NCI-H2081 (cell line): ENCODE measurements at places on chromosomes 5 and 9.

- no peak for DNase-seq
Observed at GRCh38 chr5:73061593-73061992, 58.8 kb upstream of the TMEM171 start.

DNA sequence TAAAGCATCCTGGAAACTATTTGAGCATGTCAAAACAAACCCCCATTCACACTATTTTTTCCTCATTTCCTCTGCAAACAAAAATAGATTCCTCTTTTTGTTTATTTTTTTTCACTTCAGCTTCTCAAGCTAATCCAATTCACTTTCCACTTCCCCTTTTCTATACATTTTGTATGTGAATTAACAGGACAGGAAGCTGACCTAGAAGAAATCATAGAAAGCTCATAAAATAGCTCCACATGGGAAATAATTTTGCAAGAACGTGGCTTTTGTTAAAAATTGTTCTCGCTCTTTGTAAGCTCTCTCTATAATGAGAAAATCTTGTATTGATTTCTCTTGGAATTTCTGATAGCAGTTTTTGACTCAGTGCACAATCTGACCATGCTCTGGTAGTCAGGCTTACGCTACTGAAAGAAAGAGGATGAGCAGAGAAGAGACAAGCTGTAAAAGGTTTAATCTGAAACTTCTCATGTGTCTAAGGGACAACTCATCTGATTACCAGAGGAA lies 215.8 kb downstream of the ADAMTS12 start:
- no peak for DNase-seq

DNA sequence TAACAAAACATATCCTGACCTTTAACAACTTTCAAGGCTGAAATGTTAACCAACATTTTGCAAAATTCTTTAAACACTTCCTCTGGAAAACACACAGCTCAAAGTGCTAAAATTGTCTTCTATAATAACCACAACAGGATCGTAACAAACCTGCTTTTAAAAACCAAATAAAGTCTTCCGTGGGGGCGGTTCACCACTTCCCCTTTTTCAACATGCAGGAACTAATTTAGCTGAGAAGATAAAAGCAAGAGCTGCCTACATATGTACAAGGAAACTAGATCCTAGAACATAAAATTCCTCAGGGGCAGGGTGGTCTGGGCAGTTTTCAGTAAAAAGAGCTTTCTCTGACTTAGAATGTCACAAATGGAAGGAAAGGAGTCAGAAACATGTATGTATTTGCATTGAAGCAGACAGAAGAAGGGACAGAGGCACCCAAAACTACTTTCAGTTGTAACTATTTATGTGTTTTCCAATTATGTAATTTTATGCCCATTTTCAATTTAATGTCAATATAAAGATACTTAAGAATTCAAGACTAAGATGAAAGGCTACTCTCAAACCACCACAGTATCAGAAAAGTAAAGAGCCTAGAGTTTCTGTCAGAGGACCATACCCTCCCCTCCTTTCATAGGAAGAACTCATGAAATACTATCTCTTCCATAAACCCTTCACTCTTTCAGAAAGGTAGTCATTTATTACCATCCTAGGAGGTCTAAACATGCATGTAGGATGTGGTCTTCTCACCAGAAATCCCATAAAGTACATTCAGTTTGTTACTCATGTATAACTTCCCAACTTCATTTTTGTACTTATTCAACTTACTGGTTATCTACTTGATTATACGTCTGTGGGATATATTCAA lies 185.9 kb upstream of the RASA1 start:
- no peak for DNase-seq

GRCh38 chr5:163387589-163388343 lies 49.6 kb upstream of the CCNG1 start:
- no peak for DNase-seq

GRCh38 chr5:107422494-107422893 lies 248.2 kb downstream of the EFNA5 start:
- DNase-seq = peak; percentile 2

DNA sequence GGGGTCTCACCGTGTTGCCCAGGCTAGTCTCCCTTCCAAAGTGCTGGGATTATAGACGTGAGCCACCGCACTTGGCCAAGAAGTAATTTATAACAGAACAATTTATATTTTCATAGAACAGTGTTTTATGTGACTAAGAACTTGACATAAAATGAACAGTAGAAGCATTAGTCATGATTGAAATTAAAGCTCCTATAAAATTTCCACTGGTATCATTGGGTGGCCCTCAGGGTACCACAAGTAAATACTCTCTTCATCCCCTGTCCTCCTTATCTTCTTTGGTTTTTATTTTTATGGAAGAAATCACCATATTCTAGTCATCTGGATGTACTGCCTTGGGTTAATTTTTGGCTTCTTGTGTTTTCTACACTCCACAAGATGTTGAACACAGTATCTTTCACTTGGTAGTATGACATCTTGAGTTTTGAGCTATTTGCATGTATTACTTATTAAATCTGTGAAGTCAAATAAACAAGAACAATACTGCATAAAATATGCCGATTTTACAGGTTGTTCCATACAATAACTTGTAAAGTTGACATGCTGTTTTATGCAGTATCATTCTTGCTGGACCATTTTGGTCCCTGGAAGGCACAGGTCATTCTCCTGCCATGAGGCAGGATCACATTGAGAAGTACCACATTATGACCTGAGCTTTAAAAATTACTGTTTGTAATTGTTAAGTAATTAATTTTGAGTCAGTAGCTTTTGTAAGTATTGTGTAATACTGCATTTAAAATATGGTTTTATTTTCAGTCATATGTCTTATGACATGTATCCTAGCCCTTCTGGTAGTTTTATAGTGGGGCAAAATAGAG lies 24.4 kb downstream of the LMNB1 start:
- DNase-seq = no peak

DNA sequence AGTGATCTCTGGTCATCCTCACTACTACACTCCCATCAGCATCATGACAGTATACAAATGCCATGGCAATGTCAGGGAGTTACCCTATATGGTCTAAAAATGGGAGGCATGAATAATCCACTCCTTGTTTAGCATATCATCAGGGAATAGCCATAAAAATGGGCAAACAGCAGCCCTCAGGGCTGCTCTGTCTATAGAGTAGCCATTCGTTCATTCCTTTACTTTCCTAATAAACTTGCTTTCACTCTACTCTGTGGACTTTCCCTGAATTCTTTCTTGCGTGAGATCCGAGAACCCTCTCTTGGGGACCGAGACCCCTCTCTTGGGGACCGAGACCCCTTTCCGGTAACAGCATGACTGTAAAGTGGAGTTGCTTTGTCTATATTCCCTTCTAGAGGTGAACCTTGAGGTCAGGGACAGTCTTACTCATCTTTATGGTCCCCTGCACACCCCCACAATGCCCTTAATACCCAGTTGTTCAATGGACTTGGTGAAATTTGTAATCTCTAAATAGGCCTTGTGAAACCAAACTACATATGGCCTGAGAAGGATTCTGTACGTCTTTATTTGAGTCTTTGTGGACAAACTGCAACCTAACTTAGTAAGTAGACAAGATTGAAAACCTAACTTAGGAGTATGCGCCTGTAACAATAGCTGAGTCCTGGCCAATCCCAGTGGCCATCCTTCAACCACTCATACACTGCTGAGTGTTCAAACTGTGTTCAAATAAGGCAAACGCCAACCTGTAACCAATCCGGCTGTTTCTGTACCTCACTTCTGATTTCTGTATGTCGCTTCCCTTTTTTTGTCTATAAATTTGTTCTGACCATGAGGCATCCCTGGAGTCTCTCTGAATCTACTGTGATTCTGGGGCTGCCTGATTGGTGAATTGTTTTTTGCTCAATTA lies 32.3 kb upstream of the UBTD2 start:
- no peak for DNase-seq

GRCh38 chr5:95973793-95974325 lies 12.2 kb upstream of the ELL2 start:
- no peak for DNase-seq

GRCh38 chr9:95224376-95225019 lies 93.0 kb downstream of the FANCC start:
- no peak for DNase-seq

GRCh38 chr9:22389271-22389670 lies 57.4 kb upstream of the DMRTA1 start:
- no peak for DNase-seq

DNA sequence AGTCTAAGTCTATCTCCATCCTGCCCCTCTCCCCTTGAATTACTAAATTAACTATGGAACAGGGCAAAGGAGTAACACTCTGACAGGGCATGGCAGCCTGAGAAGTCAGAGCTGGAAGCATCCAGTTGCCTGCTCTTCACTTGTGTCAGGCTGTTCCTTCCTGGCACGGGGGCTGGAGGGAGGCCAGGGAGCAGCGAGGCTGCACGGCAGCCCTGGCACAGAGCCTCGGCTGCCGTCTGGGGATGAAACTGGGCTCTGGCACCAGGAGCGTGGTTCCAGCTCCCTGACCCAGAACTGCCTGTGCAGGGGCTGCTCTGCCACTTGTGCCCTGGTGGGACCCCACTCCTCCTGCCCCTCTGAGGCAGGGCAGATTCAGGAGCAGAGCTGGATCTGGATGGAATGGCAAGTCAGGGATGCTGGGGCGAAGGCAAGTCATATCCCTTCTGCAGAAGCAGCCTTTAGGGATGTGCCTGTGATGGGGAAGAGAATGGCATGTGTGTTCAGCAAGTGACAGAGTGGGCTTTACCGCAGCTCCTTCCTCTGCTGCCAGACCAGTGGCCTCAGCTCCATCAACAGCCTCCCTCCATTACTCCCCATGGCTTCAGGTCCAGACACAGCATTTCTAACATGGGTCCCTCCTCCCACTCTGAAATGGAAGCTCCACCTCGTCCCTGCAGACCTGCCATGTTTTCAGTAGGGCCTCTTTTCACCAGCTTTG lies 42.2 kb upstream of the PDE8B start:
- DNase-seq = no peak

- DNase-seq = no peak
Observed at GRCh38 chr9:71781391-71781790, 13.1 kb upstream of the CEMIP2 start.

- DNase-seq = no peak
Observed at GRCh38 chr5:74063821-74064220, 437.8 kb downstream of the ARHGEF28 start.

GRCh38 chr9:127981559-127982121 lies 851 bp upstream of the EEIG1 start:
- no peak for DNase-seq

GRCh38 chr9:91416096-91416712 lies 7.4 kb downstream of the NFIL3 start:
- no peak for DNase-seq

GRCh38 chr9:70044490-70045307 lies 1.1 kb downstream of the MAMDC2 start:
- peak; percentile 51 for DNase-seq

GRCh38 chr5:143126174-143127019 lies 277.1 kb downstream of the NR3C1 start:
- DNase-seq = no peak

- DNase-seq = no peak
Observed at GRCh38 chr9:107751567-107752210, 262.1 kb upstream of the KLF4 start.

DNA sequence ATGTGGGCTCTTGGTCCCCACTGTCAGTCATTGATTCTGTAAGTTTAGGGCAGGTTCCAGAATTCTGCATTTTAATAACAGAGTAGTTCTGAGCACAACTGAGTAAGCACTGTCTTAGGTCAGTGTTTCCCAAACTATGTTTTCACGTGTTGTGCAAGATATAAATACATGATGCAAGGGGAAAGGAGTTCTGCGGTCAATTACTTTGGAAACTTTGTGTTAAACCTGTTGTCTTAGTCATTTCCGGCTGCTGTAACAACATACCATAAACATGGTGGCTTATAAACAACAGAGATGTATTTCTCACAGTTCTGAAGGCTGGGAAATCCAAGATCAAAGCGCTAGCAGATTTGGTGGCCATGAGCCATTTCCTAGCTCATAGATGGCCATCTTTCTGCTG lies 69.8 kb downstream of the EQTN start:
- no peak for DNase-seq

DNA sequence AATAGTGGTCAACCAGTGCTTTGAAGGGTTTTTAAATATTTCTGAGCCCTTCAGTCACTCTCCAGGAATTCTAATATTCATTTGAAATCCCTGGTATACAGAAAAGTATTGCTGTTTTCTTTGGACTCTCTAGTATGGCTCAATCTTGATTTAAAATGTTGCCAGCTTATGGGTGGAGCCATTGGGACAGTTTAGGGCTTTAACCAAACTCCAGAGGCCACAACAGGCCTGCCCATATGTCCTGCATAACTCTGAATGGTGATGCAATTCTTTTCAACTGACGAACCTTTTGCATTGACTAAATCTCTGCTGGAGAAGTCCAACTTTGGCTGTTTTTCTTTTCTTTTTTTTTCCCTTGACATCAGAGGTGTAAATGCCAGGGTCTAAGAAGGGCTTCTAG lies 10.3 kb upstream of the ANKHD1 start:
- no peak for DNase-seq

GRCh38 chr9:13332571-13332970 lies 53.1 kb upstream of the MPDZ start:
- DNase-seq = no peak

DNA sequence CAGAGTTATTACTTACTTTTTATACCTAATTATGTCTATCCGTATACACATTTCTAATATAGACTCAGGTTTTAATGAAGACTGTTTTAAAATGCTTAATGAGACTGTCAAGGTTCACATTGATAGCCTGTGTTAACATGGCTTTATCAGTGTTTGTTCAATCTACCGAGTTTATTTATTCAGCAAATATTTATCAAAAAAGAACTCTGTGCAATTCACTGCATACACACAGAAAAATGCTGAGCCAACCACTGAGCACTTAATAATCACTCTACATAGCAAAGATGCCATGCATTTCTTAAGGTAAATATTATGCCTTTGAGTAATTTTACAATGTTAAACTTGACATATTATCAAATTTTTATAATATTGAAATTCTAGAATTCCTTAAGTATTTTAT lies 428.2 kb downstream of the ANXA1 start:
- DNase-seq = no peak

GRCh38 chr9:129384491-129385210 lies 206.6 kb upstream of the IER5L start:
- no peak for DNase-seq

DNA sequence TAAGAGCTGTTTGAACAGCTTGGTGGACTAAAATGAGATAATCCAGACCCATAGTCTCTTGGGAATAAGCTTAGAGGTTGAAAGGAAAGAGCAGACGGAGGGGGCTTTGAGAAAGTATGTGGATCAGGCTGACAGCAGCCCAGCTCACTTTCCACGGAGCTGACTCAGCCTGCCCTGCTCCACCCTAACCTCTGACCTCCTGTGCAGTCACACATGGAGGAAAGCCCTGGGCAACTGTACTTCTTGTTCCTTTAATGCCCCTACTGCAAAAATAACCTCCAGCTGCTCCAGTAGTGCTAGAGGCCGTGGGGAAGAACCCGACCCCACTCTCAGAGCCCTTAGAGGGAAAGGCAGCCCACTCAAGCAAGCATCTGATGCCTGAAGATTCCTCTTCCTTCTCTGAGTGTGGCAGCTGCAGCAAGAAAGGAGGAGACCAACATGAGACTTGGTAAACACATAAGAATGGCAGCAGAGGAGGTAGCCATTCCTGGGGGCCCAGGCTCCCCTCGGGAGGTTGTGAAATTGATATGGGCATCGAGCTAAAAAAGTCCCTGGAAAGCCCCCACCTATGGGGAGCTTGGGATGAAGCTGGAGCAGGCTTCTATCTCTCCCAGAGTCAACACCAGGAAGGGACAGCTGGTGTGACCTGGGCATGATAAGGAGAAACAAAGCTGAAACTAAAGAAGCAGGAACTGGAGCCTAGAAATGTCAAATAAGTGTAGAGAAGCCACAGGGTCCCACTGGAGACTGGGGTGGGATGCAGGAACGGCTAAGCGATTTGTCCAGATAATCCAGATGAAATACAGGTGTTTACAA lies 204.3 kb downstream of the PIK3R1 start:
- no peak for DNase-seq

- no peak for DNase-seq
Observed at GRCh38 chr5:179209359-179210150, 135.7 kb downstream of the ADAMTS2 start.
